ENCODE measurements at places on chromosomes 5 and 9.

GRCh38 chr5:17146280-17146841 lies 71.1 kb upstream of the BASP1 start:
- DNase-seq = no peak

- peak; percentile 18 for DNase-seq
Observed at GRCh38 chr5:152246401-152246800, 158.7 kb downstream of the NMUR2 start.

GRCh38 chr5:62038024-62038423 lies 268.0 kb upstream of the KIF2A start:
- DNase-seq = no peak

GRCh38 chr9:121783111-121783510 lies 131.7 kb downstream of the DAB2IP start:
- DNase-seq = no peak

- DNase-seq = peak; percentile 88
Observed at GRCh38 chr9:83538172-83538889, at the start of gene FRMD3. TSS of gene FRMD3 (minus strand) at chr9:83538401. CDS start at chr9:83538231, 170 bp downstream.

- no peak for DNase-seq
Observed at GRCh38 chr5:14215901-14216300, 72.8 kb downstream of the TRIO start.

- DNase-seq = peak; percentile 65
Observed at GRCh38 chr9:20593537-20593936, 28.8 kb downstream of the MLLT3 start.

- DNase-seq = peak; percentile 33
Observed at GRCh38 chr5:169943026-169943425, 37.3 kb downstream of the INSYN2B start.

DNA sequence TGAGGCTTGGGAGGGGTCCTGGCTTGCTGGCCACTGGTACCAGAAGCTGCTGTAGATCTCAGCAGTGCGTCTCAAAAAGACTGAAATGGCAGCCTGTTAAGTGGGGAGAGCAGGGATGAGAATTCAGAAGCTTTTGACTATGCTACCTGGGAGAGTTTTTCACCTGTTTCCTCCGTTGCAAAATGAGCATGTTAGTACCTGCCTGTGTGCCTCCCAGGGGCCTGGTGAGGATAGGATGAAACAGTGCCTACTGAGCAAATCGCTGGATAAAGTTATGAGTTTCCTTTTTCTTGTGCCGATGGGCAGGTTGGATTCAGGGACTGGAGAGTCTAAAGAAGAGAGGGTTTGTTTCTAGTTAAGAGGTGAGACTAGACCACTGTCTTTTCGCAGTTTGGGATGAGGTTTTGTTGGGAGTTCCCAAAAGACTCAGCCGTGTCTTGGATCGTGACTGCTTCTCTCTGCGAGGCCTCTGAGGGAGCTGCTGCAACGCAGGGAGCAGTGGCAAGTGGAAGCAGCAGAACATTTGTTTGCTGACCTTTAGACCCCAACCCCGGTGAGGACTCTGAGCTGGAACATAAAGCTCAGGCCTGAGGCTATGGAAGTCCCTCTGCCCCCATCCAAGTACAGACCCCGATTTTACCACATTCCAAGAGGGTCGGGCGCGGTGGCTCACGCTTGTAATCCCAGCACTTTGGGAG lies 1.4 kb downstream of the RALGPS1 start:
- DNase-seq = no peak

Measured in EH (cell line).